ENCODE measurements at places on chromosomes 6 and 20. TPM values are rescaled to one million over a fixed set of nuclear protein-coding genes. Genes with fewer than 3 reads are reported as not detected.

PRR18 gene
- 0.15 TPM for polyA plus RNA-seq

SALL4 gene
- polyA plus RNA-seq: not detected

SLC2A10 gene
- polyA plus RNA-seq: not detected

SLC17A2 gene
- not detected for polyA plus RNA-seq

SAMD3 gene
- not detected for polyA plus RNA-seq

PTK6 gene
- not detected for polyA plus RNA-seq

SYNGAP1 gene
- 0.24 TPM for polyA plus RNA-seq

EMILIN3 gene
- polyA plus RNA-seq: 0.53 TPM

C20orf204 gene
- polyA plus RNA-seq: not detected

B4GALT5 gene
- 15.8 TPM for polyA plus RNA-seq

NOX3 gene
- 2.4 TPM for polyA plus RNA-seq

TMEM217 gene
- 4.2 TPM for polyA plus RNA-seq

KCNK16 gene
- not detected for polyA plus RNA-seq
